BJ (cell line): ENCODE measurements at places on chromosomes 3 and 15.

DNA sequence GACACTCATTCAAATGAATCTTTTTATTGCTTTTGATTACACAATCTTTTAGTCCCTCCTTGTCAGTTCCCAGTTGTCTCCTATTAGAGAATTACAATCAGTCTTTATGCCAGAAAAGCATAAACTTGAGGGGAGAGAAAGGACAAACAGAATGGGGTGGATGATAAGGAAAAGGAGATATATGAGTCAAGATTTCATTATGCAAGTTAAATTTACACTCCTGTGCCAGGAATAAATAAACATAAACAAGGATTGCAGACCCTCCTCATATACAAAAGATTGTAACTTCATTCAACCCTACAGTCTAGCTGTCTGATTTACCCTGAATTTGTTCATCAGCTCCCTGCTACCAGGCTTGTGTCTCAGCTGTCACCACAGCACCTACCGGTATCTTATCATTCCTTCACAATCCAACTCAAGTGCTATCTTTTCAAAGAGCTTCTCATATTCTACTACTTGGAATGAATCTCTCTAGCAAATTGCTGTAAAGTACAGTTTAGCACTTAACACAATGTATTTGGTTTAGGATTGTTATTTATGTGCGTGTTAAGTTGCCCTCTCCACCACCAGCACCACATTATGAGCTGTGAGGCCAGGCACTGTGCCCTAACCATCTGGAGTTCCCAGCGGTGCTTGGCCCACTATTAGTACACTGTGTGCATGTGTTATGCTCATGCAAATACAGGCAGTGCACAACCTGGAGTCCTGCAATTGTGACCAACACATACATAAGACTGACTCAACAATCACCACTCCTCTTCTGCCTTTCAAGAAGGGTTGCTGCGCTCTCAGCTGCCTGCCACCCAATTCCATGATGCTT, 504.1 kb downstream of the TBL1XR1 start:
- no peak for DNase-seq

- DNase-seq, result peak; percentile 26
These were observed 415.9 kb upstream of the MDFIC2 start for GRCh38 chr3:70728311-70728710.

DNA sequence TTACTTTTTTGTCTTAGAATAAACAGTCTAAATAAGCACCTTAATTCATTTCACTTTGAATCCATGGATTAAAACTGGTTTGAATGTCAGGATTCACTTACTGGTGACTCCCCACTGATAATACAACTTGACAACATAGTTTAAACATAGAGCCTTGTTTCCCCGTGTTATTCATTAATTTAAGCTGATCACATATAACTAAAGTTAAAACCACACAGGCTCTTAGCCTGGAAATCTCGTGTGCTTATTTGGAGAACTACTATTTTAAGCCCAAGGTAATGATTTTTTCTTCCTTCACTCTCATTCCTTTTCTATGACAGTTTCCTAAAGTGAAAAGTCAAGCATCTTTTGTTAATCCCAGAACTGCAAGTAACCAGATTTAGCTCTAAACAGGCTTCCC, 64.2 kb downstream of the HACD2 start:
- no peak for DNase-seq

DNA sequence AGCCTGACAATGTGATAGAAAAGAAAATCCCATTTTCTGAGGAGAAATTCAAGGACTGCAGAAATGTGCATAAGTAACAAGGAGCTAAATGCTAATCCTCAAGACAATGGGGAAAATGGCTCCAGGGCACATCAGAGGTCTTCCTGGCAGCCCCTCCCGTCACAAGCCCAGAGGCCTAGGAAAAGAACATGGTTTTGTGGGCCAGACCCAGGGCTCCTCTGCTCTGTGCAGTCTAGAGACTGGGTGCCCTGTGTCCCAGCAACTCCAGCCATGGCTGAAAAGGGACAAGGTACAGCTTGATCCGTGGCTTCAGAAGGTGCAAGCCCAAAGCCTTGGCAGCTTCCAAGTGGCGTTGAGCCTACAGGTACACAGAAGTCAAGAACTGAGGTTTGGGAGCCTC, 176.8 kb upstream of the SUCLG2 start:
- no peak for DNase-seq

DNA sequence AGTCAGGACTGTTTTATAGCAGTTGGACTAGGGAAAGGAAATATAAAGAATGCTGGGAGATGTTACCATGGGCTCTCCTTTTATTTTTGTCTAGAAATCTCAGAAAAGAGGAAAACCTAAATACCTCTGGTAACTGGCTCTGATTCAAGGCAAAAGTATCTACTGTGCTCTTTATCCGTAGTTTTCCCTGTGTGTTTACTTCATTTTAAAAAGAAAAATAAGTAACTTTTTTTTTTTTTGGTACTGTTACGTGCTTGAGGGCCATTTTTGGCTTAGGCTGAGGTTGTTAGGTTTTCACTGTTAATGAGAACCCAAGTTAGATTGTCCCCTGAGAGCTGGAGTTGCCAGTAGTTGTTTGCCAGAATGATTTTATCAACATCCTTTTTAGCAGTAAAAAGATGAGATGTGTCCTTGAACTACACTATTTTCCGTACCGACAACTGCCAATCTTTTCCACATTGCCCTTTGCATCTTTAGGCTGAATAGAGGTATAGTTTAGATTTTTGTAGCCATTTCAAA, 35.8 kb downstream of the IQGAP1 start:
- no peak for DNase-seq

DNA sequence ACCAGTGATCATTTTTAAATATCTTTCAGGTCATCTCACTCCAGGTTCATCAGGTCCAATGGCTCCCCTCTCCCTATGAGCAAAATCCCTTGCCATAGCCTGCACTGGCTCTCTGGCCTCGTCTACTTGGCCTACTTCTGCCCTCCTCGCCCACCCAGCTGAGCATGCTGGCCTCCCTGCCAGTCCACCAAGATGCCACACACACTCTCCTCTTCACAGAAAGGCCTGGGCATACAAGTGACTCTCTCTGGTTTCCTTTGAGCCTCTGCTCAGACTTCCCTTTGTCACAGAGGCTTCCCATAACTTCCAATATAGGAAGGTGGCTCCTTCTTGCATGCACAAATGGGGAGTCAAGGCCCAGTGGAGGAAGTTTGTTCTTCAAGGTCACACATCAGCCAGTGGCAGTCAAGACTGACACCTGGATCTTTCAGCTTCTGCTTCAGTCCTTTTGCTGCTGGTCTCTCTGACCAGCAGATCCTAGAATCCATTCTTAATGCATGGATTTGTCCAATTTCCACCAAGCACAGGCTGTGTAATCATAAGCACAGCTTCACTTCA, 223.2 kb upstream of the HES1 start:
- no peak for DNase-seq

DNA sequence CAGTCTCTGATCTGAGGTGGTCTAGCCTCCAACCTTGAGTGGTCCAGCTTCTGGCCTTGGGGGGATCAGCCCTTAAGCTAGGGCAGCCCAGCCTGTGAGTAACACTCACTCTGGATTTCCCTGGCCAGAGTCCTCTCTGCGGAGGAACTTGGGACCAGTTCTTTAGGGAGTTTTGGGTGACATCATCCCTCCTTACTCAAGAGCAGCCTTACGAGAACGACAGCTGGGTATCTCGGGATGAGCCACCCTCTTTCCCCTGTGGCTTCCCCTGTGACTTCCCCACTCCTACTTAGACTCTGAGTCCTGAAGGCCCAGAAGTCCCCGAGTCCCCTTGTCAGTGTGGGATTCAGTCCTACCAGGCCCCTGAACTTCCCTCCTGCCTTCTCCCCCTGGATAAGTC, 10.2 kb upstream of the PLXND1 start:
- peak; percentile 19 for DNase-seq

DNA sequence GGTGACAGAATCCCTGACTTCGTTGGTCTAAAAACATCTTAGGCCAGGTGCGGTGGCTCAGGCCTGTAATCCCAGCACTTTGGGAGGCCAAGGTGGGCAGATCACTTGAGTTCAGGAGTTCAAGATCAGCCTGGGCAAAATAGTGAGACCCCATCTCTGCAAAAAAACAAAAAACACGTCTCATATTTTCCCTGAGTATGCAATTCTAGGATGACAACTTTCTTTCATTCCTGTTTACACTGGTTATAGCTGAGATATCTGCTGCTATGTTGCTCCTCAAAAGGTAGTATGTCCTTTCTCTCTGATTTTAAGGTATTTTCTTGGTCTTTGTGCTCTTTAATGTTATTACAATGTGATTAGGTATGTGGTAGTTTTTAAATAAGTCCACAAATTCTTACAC, 39.3 kb downstream of the PTH1R start:
- no peak for DNase-seq

DNA sequence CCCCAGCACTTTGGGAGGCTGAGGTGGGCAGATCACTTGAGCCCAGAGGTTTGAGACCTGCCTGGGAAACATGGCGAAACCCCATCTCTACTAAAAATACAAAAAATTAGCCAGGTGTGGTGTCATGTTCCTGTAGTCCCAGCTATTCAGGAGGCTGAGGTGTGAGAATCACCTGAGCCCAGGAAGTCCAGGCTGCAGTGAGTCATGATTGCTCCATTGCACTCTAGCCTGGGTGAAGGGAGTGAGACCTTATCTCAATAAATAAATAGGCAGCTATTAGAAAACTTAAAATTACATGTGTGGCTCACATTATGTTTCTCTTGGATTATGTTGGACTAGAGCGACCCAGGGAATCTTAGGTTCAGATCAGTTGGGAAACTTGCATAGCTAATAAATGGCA, 69.7 kb downstream of the RPLP1 start:
- no peak for DNase-seq

DNA sequence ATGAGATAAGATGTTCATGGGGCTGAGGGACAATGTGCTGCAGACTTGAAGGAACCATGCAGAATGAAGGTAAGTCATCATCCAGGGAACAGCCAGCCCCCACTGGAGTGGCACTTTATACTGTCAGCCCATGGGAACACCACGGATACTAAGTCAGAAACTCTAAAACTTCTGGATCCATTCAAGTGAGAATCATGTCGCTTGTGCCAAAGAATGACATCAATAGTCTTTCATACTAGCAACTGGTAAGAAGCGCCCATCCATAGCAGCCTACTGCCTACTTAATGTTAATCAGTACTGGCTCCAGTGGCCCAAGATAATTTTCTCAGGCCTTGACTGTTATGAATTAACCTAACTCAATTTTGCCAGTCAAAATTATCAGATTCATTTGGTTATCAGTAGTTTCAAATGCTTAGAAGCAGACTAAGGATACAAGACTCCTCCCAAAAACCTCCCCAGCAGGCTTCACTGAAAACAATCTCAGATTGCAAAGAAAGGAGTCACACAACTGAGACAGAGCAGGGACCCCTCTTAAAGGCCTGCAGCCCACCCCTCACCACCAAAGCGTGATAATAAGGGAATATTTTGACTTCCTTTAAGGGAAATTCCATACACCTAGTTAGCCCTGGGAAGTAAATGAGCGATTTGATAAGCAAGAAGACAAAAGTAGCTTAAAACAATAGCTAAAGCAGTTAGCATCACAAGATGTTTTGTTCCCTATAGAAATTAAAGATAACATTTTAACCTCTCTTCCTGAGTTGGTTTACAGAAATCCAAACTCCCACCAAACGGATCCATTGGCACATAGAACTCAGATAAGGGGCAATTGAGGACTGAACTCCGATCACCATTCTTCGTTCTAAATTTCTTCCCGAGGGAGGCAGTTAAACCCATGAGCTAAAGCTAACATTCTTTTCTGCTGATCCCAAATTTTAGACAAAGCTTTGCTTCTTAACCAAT, 98.8 kb downstream of the TGFBR2 start:
- DNase-seq, result no peak

DNA sequence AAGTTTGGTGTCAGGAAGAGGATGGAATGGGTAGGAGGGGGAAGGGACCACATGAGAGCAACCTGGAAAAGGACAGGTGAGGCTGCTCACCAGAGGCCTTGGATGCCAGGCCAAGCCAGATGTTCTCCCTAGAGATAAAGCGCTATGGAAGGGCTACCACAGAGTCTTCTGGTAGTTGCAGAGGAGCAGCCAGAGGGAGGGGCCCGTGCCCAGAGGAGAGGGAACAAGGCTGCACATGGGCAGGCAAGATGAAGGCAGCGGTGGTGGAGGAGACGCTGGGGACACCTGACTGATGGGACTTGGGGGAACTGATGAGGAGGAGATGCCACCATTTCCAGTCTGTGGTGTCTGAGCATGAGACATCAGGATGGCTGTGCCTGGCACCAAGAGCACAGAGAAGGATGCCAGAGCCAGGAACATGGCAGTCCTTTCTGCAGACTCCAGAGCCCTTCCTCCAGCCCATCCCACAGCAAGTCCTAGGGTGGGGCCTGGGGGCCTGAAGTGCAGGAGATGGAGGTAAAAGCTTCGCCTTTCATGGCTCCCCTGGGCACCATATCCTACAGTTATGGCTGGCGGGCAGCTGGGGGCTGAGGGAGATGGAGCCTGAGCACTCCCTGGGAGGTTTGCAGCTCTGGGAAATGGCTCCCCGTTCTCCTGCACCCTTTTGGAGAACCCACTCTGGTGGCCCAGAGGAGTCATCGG, 103.0 kb downstream of the ETFA start:
- DNase-seq, result no peak

GRCh38 chr15:83919319-83919830, 265.5 kb downstream of the ADAMTSL3 start:
- DNase-seq, result no peak

DNA sequence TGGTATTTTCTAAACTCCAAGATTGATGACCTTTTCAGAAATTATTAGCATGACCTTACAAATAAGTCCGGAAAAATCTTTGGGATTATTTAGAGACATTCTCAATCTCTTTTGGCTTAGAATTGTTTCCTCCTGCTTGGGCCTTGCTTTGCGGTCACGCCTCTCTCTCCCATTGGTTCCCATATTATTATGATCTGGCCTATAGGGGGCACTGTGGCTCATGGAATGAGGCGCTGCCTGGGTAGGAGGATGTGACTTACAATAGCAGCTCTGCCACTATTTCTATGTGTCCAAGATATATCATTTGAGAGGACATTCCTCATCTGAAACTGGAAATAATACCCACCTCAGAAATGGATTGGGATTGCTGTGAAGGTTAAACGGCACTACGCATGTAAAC, 464.9 kb downstream of the MFSD1 start:
- DNase-seq, result no peak

DNA sequence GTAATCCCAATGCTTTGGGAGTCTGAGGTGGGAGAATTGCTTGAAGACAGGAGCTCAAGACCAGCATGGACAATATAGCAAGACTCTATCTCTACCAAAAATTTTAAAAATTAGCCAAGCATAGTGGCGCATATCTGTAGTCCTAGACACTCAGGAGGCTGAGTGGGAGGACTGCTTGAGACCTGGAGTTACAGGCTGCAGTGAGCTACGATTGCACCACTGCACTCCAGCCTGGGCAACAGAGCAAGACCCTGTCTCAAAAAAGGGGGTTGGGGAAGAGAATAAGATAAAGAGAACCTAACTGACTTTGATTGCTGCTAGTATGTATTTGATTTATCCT, 755 bp downstream of the CD200R1 start:
- no peak for DNase-seq

DNA sequence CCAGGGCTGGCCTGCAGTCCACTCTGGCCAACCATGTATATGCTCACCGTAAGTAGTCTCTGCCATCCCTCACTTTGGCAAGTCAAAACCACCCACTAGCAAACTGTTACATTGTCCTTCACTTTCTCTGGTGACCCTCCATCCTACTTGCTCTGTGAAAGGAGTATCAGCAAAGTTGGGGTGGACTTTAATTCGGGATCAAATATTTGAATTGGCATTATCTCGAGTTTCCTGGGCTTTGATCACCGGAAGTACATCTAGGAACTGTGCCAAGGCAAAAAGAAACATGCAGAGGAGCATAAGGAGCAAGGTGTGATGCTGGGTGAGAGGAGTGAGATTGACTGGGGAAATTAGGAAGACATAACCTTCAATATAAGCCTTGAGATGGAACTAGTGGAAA, 188.9 kb upstream of the P2RY1 start:
- DNase-seq, result no peak

- DNase-seq, result peak; percentile 49
These were observed 476.1 kb downstream of the NAALADL2 start for GRCh38 chr3:175335229-175335628.
